NCI-H446 (cell line): ENCODE measurements at places on chromosomes 5 and 9.

DNA sequence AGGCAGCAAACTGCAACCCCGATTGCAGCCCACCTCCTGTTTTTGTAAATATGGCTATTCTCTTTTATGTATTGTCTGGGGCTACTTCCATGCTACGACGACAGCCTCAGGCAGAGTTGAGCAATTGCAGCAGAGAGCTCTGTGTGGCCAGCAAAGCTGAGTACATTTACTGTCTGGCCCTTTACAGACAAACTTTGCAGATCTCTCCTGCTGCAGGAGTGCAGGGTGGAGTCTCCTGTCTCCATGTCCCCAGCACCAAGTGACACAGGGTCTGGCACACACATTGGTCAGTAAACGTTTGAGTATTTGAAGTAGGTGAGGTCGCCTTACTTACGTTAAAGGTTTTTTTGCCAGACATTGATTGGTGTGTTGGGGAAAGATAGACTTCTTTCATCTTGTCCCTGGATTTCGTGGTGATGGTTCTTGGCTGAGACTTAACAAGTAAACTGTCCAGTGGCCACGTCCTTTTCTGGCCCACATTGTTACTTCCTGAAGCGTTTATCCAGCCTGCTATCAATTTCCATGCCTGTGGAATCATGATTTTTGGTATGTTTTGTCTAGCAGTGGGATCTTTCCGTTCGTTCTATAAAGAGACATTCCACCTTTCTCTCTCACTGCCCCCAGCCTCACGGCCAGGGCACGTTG is 27.2 kb downstream of the PRRC2B start:
- no peak for DNase-seq

- DNase-seq, result no peak
Observed at GRCh38 chr5:78926252-78926651, 58.9 kb downstream of the ARSB start.

GRCh38 chr5:33583332-33583731 is 142.6 kb downstream of the TARS1 start:
- no peak for DNase-seq

DNA sequence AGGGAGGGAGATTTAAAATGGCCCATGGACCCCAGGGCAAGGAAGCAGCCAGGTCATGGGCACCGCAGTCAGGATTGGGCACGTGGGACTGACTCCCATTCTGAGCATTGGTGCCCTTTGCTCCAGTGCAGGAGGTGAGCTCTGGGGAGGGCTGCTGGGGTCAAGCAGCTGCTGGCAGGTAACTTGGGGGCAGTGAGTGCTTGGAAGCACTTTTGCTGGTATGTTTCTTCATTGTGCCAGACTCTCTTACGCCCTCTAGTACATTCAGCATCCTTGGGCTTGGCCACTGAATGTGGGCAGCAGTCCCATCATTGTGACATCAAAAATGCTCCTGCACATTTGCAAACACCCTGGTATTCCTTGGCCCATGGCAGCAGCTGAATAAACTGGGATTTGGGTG is 32.7 kb downstream of the PRRC2B start:
- DNase-seq, result no peak

GRCh38 chr9:5563417-5563815 is 53.1 kb downstream of the PDCD1LG2 start:
- DNase-seq, result no peak

DNA sequence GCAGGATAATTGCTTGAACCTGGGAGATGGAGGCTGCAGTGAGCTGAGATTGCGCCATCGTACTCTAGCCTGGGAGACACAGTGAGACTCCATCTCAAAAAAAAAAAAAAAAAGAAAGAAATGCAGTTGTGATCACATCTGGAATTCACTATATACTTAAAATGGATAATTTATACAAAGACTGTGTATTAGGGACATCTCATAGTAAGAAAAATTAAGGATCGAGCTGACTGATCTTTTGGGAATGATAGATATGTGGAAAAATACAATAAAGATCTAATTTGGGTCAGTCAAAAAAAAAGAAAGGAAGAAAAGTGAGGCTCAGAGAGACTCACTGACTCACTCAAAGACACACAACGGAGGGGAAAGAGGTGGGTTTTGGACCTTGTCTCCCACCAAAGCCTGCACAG is 73.2 kb upstream of the STXBP1 start:
- DNase-seq, result no peak

- no peak for DNase-seq
Observed at GRCh38 chr5:8333977-8334376, 465.0 kb downstream of the MTRR start.

GRCh38 chr9:38371495-38371894 is 21.0 kb upstream of the ALDH1B1 start:
- no peak for DNase-seq

DNA sequence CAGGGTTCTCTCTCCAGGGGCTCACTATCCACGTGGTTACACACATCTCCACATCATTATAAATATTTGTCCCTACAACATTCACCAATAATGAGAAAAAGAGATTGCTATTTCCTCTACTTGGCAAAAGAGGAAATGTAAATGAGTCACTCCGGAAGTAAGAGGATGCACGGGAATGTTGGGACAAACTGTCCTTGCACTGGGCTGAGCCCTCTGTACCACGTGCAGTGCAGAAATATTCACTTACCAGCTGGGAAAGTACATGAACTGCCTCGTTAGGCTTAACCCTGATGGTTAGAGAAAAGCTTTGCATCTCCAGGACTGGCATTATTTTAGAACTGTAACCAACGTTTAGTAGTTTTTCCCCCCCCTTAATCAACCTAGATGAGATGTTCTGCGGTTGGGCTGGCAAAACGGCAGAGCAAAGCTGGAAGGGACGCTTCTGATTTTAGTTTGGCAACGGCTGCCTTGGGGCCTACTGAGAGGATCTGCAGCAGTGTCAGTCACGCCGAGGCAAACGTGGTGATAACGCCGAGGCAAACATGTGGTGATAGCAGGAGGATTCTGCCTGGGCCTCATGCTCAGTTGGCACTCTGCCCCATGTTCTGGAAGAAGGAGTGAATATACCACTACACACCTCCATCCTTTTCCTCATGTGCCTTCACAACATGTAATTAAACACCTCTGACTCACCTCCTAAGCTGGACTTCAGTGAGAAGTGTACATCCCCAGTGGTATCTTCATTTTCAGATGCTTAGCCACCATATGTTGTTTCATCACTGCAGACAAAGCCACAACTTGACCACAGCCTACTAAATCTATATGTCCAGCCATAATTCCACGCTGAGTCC is 661.4 kb upstream of the KLF4 start:
- DNase-seq, result no peak

DNA sequence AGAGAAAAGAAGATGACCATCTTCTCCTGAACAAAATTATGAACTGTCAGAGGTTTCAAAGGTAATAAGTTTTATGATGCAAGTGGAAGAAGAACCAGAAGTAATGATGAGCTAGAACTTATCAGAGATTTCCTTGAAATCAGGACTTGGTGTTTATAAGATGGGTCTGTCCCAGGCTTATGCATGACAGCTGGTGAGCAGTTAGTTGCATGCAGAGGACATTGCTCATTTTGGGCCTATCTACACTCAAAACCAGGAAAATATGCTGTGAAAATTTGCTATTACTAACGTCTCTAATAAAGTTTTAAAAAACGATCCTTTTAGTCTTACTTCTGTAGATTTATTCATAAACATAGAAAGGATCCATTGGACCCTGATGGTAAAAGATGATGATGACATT is 6.6 kb upstream of the STC2 start:
- DNase-seq, result no peak

GRCh38 chr5:2724031-2724581 is 27.4 kb downstream of the IRX2 start:
- DNase-seq, result no peak

DNA sequence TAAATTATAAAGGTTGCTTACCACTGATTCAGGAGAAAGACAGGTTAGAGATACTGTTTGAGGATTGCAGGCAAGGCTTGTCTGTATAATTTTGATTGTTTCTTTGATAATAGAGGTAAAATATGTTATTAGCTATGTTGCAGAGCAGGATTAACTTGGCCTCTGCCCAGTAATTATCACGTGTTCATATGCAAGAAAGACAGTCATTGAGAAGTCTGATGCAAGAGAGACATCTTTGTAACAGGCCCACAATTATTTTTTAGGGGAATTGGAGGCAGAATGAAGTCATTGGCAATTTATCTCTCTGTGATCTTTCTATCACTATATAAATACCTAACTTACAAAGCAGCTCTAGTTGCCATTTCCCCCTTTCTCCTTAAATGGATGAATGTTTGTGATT is 46.0 kb downstream of the SLC44A1 start:
- no peak for DNase-seq

- DNase-seq, result no peak
Observed at GRCh38 chr5:72041654-72042053, 65.6 kb upstream of the MAP1B start.

GRCh38 chr9:111621895-111622480 is 9.1 kb upstream of the DNAJC25 start:
- DNase-seq, result peak; percentile 4

DNA sequence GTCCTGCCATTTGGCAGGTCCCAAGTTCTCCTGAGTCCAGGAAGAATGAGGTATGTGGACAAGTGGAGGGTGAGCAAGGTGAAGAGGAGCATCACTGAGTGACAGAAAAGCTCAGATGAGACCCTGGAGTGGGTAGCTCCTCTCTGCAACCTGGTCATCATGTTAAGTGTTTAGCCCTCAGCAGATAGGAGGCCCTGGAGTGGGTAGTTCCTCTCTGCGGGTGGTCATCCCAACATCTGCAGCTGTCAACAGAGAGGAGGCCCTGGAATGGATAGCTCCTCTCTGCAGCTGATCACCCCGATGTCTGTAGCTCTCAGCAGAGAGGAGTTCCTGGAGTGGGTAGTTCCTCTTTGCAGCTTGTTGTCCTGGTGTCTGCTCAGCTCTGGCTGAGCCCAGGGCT is 48.4 kb downstream of the NDUFAF2 start:
- no peak for DNase-seq

- DNase-seq, result no peak
Observed at GRCh38 chr5:55668356-55668755, 43.8 kb downstream of the SLC38A9 start.

DNA sequence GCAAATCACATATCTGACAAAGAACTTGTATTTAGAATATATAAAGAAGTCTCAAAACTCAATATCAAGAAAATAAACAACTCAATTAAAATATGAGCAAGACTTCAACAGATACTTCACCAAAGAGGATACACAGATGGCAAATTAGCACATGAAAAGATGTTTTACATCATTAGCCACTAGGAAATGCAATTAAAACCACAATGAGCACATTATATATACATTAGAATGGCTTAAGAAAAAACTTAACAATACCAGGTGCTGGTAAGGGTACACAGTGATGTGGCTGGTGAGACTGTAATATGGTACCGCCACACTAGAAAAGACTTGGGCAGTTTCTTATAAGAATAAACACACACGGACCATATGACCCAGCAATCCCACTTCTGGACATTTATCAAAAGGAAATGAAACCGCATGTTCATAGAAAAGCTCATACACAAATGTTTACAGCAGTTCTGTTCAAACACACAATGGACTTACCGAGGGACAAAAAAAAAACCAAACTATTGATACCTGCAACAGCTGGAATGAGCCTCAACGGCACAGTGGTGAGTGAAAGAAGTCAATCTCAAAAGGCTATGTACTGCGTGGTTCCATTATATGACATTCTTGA is 27.6 kb downstream of the SEMA4D start:
- no peak for DNase-seq

- DNase-seq, result no peak
Observed at GRCh38 chr9:116008278-116008677, 145.3 kb upstream of the PAPPA start.

GRCh38 chr5:95778713-95779436 is 43.7 kb downstream of the GLRX start:
- DNase-seq, result no peak

DNA sequence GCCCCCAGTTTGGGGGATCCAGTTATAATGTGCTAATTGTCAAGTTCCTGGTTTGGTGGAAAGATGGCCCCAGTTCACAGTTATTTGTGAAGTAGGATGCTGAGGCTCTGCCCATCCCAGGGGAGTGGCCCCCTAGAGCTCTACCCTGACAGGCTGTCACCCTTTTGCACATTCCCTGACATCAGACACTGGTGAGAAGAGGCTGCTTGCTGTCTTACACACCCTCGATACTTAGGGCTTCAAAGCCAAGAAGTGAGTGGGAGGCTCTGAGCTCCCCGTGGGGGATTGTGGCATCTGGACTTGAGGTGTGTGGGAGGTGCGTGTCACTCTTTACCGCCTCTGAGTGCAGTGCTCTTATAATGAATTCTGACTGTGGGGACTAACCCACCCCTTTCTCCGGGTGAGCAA is 168.5 kb downstream of the DOCK2 start:
- DNase-seq, result no peak

DNA sequence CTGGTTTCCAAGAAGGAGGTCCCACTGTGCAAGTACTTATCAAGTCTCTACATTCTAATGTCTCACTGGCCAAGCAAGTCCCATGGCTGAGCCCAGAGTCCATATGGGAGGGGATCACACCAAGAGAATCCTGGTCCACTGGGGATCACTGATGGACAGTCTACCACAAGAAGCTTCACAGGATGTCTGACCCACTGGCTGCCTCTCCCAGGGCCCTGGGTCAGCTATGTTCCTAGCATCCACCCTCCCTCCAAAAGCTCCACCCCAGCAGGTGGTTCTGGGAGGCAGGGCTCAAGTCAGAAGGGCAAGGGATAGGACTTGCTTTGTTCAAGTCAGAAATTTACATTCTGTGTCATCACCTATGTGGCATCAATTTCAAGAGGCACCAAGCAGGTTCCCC is 508.5 kb downstream of the BNC2 start:
- DNase-seq, result no peak

DNA sequence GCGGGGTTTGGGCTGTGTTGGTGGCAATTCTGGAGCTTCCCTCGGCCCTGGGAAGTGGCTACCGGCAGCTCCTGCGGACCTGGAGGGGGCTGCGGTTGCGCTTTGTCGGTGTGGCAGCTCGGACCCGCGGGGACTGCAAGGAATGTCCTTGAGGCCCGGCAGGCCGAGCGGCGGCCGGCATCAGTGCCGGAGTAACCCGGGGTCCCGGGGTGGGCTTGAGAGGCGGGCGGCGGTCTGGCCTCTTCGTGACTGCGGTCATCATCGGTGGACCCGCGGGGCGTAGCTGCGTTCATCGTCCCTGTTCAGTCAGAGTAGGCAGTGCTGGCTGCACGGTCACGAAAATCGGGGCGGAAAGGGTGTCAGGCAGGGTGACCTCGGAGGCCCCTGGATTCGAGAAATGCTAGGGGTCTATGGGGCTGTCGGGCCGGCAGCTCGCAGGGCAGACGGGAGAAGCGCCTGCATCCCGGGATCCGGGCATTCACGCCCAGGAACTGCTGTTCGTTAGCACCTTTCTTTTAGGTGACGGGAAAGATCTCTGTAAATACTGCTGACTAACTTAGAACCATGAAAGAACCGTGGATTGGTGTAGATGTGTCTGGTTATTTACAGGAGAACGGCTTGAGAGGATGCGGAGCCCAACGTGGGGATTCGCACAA is 474 bp downstream of the HMGCR start:
- DNase-seq, result no peak

- no peak for DNase-seq
Observed at GRCh38 chr9:95264954-95265615, 52.4 kb downstream of the FANCC start.

- DNase-seq, result no peak
Observed at GRCh38 chr9:131692612-131693562, 47.0 kb downstream of the RAPGEF1 start.

- no peak for DNase-seq
Observed at GRCh38 chr5:7043797-7044196, 330.6 kb downstream of the TENT4A start.

GRCh38 chr9:79741381-79741780 is 169.6 kb downstream of the TLE4 start:
- no peak for DNase-seq

GRCh38 chr5:113989913-113990305 is 372.0 kb upstream of the KCNN2 start:
- no peak for DNase-seq

- no peak for DNase-seq
Observed at GRCh38 chr5:128591598-128592455, 53.8 kb upstream of the FBN2 start.
